ENCODE measurements at places on chromosomes 1 and 21.

- no peak for DNase-seq
These were observed 68.8 kb upstream of the RBM34 start for GRCh38 chr1:235229868-235230267.

- no peak for DNase-seq
These were observed 1.1 kb upstream of the FABP3 start for GRCh38 chr1:31373897-31374486.

DNA sequence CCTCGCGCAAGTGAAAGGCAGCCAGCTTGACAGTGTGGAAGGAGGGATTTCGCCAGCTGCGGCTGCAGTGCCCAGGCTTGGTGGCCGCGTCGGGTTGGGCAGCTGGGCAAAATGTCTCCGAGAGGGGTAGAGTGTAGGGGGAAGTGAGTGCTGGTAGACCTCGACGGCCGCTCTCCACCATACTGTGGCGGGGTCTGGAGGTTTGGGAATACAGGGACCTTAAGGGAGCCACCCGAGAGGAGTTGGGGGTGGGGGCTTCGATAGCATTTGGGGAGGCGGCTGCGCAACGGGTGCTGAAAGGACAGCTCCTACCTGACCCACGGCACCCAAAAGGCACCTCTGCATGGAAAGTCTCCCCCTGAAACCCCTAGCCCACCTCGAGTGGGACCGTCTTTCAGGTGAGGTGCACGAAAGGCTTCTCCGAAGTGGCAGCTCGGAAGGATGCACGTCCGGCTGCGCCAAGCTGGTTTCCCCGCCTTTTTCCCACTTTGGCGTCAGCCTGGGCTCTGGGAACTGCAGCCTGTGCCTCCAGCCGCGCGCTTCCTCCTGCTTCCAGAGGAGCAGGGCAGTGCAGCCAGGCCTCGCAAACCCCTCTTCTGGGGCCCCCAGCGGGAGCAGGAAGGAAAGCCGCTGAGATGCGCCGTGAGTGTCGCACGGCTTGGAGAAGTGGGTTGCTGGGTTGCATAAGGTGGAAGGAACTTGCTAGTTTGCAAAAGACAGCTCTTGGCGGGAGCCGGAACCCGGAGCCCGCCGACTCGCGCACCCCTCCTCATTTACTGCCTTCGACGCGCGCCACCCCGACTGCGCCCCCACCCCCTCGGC, 531 bp upstream of the HMGN2 start:
- peak; percentile 72 for DNase-seq

DNA sequence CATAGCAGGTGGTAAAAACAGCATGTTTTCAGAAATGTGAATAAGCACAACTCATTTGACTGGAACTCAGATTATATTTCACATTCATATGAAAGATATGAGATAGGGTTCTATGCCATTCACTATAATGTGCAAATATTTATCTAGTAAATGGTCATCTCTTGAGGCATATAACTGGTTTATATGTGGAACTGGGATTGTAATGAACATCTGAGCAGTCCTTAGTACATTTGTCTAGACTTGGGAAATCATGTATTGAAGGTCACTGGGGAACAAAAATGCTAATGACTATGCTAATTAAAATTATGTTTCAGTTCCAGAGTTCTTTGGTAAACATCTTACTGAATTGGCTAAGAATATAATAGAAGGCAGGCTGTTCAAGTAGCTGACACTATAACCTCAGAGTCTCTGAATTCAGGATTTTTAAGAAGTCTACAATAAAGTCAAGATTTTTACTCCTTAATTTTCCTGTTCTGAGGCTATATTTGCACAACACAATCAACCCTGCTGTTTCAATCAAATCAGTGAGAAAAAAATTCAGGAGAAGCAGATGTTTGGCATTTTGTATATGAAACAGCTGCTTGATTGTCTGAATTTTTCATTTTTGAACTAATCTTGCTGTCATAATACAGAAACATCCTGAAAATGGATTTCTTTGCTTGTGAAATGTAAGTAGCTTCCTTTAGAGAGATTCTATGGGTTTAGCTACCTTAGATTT, 244.8 kb upstream of the RGS18 start:
- no peak for DNase-seq

DNA sequence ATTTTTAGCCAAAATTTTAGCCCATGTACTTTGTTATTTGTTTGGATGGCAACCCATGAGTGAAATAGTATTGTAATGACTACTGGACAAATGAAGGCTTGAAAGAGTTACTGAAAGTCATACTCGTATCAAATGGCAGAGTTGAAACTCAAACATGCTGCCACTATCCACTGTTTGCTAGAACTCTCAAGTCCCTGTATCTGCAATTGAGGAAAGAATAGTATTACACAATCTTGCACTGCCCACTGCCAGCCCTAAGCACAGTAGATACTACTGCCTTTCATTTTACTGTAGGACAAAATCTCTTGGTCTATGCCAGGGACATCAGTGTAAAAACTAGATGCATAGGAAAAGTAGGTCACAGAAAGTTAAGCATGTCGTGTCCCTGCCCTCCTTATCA, 581.1 kb upstream of the PLXNA2 start:
- no peak for DNase-seq

- no peak for DNase-seq
These were observed 751.0 kb downstream of the MRPL39 start for GRCh38 chr21:24856326-24856725.

GRCh38 chr21:28112511-28112910, 880.2 kb downstream of the LTN1 start:
- no peak for DNase-seq

DNA sequence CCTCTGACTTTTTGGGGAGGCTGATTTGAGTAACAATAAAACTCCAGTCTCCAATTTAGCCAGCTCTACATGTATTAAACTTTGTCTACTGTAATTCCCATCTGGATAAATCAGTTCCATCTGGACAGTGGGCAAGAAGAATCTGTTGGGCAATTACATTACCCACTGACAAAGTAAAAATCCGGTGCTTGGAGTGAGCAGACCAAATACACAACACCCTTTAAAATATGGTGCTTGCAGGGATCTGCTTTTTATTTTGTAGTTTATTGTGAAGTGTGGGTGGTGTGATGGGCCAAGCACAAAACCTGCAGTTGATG, 8.9 kb upstream of the CD55 start:
- DNase-seq = no peak

- DNase-seq = no peak
These were observed 12.0 kb downstream of the CLEC20A start for GRCh38 chr1:178484698-178485225.

DNA sequence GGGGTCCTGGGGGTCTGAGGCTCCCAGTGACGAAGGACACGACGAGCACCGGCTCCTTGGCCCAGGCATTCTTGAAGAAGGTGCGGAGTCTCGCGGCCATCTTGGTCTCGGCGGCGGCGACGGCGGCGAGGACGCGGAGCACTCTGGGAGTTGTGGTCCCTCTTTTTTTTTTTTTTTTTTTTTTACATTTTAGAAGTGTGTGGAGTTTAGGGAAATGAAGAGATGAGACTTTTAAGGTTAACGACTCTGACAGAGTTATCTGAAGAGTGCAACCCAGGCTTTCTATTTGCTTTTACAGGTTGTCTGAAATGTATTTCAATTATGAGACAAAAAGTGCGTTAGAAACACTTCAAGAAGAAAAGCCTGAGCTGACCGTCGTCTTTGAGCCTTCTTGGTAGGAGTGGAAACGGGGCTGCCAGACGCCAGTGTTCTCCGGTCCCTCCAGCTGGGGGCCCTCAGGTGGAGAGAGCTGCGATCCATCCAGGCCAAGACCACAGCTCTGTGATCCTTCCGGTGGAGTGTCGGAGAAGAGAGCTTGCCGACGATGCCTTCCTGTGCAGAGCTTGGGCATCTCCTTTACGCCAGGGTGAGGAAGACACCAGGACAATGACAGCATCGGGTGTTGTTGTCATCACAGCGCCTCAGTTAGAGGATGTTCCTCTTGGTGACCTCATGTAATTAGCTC, 9.7 kb downstream of the OR2B11 start:
- DNase-seq = no peak

GRCh38 chr1:209549443-209550205, 33.9 kb upstream of the CAMK1G start:
- no peak for DNase-seq

GRCh38 chr21:45291613-45292398, 4.1 kb upstream of the POFUT2 start:
- DNase-seq = no peak

DNA sequence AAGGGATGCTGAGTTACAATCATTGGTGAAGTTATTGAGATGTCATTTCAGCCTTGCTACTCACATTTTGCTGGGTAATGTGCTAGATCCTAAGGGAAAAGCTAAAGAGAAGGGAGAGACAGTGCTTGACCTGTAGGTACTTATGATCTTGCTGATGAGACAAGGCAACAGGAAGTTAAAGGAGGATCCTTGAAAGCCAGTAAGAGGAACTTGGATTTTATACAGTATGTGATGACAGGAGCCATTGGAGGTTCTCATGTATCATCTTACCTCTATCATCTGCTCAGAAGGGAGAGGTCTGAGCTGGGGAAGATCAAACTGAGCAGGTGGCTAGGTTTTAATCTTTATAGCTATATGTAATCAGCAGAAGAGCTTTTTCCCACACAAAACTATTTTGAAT, 6.3 kb downstream of the APOBEC4 start:
- no peak for DNase-seq

GRCh38 chr1:43858324-43858723, 75.3 kb upstream of the ARTN start:
- DNase-seq = no peak

GRCh38 chr1:229130028-229130668, 140.8 kb upstream of the RAB4A start:
- DNase-seq = peak; percentile 62

DNA sequence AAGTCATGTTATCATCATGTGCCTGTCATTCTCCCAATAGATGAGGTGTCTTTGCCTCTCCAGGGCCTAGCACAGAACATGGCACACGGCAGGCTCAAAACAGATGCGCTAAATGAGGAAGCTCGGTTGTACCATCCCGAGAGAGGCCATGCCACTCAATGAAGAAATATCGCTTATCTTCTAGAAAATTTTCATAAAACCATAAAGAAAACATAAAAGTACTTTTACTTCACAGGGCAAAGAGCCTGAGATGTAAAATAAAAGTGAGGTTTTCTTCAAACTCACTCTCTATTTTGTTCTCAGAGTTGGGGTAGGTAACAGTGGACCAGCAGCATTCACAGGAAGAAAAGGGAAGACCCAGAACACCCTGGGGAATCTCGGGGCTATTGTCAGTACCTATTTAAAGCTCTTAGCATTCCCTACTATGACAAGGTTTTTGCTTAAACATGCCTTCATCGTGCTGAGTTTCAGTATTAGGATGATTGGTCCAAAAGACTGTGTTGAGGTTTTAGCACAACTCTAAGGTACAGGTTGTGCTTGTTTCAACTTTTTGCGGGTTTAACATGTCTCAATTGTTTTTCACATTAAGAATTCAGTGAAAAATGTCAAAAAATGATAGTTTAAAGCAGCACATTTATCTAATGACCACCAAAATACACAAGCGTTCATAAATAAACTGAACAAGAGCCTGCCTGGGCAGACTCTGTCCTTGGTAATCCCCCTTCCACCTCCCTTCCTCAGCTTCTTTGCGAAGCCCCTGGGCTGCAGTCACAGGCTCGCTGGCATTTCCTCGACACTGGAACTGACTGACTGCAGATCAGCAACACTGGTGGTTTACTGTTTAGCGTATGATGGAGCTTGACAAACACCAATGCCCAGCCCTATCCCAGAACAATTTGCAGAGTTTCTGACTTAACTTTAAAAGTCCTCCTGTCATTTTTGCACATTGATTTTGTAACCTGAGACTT, 55.6 kb downstream of the COQ8A start:
- DNase-seq = no peak

DNA sequence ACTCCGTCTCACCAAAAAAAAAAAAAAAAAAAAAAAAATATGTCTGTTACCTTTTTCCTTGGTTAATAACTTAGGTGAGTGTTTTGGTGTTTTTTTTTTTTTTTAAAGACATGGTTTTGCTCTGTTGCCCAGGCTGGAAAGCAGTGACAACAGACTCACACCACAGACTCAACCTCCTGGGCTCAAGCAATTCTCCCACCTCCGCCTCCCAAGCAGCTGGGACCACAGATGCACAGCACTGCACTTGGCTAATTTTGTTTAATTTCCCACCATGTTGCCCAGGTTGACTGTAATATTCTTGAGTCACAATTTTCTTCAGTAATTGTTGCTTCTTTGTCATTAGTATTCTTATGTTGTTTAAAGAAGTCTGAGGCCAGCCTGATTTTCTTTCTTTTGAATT, 149.2 kb upstream of the SYT6 start:
- DNase-seq = no peak

DNA sequence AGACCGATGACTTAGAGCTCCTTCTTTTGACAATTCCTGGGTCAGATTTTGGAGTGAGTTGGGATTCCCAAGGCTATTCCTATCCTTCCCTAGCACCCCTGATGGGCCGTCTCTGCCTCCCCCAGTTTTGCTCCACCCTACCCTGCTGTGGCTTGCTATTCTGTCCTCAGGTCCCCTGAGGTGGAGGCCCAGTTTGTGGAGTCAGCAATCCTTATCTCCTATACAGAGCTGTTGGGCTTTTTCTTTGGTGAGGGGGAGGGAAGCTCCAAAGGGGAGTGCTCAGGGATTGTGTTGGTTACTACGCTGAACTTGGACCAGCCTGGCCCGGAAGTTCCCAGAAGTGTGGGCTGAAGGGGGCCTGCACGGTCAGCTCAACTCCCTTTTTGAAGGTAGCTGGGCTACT, 7.6 kb downstream of the SESN2 start:
- DNase-seq = no peak

- no peak for DNase-seq
These were observed 1007.4 kb downstream of the TTLL7 start for GRCh38 chr1:82991569-82991968.

DNA sequence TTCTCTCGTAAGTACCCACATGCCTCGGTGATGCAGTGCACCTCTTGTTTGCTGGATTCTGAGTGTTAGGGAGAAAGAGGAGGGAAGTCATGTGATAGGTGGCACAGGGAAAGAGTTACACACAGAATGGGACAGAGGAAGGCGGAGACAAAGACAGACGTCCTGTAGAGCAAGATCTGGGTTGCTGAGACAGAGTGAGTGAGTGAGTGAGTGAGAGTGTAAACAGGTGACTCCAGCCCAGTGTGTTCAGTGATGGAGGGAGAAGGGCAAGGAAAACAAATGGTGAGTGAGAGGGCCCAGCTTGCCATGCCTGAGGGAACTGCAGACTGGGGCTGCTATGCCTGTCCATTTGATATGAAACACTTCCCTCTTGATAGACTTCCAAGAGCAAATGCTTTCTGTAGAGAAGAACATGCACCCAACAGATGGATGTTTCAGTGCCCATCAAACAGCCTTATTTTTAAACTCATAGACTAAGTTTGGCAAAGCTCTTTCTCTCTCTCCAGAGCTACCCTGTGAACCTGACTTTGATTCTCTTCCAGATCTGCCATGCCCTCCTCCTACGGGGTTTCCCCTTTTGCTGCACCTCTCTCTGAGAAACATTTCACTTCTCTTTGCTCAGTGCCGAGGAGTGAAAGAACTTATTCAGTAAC, 209.9 kb upstream of the COA6 start:
- DNase-seq = no peak

DNA sequence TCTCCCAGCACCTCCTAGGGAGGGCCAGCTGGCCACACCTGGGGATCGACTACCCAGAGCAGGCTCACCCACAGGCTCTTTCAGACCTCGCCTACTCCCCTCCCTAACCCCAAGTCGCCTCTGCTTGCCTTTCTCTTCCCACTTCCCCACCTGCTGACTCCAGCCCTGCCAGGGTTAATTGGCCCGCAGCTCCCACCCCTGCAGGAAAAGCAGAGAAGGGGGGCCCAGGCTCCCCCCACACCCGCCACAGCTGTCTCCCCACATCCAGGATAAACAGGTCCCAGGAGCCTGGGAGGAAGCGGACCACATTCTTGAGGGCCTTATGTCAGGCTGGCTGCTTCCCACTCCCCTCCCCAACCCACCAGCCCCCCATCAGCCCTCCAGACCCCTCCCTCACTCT, 45.0 kb downstream of the TAS1R2 start:
- no peak for DNase-seq

All from bone marrow (tissue), 2 donors.